ENCODE measurements at places on chromosomes 1 and 21. TPM values are rescaled to one million over a fixed set of nuclear protein-coding genes. Genes with fewer than 3 reads are reported as not detected.

CFAP141 gene
- total RNA-seq = not detected

DEGS1 gene
- total RNA-seq = 95.1 TPM

FCN3 gene
- total RNA-seq = 36.6 TPM

FMO2 gene
- 28.4 TPM for total RNA-seq

ACOT11 gene
- 9.1 TPM for total RNA-seq

WLS gene
- total RNA-seq = 55.8 TPM

S100A12 gene
- 5.5 TPM for total RNA-seq

DNA sequence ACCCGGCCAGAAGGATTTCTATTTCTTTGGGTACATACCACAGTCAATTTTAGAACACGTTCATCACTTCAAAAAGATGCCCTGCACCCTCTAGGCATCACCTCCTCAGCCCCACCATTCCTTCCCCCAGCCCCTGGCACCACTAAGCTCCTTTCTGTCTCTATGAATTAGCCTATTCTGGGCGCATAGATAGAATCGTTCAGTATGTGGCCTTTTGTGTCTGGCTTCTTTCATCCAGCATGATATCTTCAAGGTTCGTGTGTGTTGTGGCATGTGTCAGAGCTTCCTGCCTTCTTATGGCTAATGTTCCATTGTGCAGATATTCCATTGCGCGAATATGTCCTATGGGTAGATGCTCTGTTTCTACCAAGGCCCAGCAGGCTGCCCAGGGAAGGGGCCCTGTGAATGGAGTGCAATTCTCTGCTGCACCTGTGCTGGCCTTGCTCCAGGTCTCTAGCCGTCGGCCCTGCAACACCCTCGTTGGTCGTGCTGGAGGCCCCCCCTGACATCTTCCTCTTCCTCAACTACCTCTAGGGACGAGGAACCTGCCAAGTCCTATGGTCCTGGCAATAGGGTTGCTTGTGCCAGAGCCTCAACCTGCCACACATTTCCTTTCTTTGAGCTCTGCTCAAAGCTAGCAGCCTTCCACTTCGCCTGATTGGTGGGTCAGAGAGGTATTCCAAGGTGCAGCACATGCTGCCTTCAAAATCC, 113.5 kb downstream of the RIPK4 start:
- H3K27ac ChIP-seq = no peak overlapping the region
- no peaks in the 10 kb centered on the region for H3K27me3 ChIP-seq
- H3K36me3 ChIP-seq = no peaks in the 10 kb centered on the region
- peaks cover 22% of the 10 kb centered on the region for H3K4me1 ChIP-seq
- H3K4me3 ChIP-seq = no peak overlapping the region

DNA sequence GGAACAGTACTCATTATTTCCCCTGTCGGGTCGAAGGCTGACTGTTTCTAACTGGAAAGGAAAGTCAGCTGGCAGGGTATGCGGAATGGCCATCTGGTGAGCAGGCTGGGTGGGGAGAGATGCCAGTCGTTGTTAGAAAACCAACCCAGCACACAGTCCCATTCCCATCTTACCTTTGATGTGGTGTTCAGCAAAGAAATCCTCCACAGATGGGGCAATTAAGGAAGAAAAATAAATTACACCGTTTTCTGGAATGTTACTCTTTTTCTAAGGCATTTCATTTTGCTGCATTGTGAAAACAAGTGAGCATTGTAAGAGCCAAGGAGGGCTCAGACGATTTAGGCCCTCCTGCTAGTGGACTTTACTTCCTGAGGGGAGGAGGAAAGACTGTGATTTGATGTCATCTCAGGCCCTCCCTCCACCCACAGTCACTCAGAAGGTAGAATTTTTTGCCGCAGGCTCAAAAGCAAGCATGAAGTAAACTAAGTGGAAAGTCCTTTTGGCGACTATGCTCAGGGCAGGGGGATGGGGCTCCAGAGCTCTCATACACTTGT, at the start of gene SLC16A4:
SLC16A4 (minus strand) TSS at position 335 of the 554 bp plus-strand sequence. CDS start 1,703 bp downstream, outside the sequence.
- H3K27me3 ChIP-seq = no peaks in the 10 kb centered on the region
- H3K4me1 ChIP-seq = no peaks in the 10 kb centered on the region
- peak within 1 kb of the TSS; percentile 29 for H3K27ac ChIP-seq
- peak within 1 kb of the TSS; percentile 30 for H3K4me3 ChIP-seq
- DNase-seq = no peak

GRCh38 chr1:246947255-246947654, 15.5 kb upstream of the AHCTF1 start:
- peak; percentile 84 for DNase-seq
- H3K36me3 ChIP-seq = no peaks in the 10 kb centered on the region
- H3K4me3 ChIP-seq = no peak overlapping the region

GRCh38 chr1:41500378-41500777, 15.9 kb upstream of the EDN2 start:
- H3K27ac ChIP-seq = peak overlapping the region; percentile 98
- H3K4me1 ChIP-seq = no peaks in the 10 kb centered on the region
- no peaks in the 10 kb centered on the region for H3K36me3 ChIP-seq
- no peak overlapping the region for H3K4me3 ChIP-seq
- no peak for DNase-seq

- DNase-seq = no peak
- no peaks in the 10 kb centered on the region for H3K4me1 ChIP-seq
- H3K27ac ChIP-seq = no peak overlapping the region
These were observed 138.4 kb downstream of the SYT2 start for GRCh38 chr1:202571719-202572339.

DNA sequence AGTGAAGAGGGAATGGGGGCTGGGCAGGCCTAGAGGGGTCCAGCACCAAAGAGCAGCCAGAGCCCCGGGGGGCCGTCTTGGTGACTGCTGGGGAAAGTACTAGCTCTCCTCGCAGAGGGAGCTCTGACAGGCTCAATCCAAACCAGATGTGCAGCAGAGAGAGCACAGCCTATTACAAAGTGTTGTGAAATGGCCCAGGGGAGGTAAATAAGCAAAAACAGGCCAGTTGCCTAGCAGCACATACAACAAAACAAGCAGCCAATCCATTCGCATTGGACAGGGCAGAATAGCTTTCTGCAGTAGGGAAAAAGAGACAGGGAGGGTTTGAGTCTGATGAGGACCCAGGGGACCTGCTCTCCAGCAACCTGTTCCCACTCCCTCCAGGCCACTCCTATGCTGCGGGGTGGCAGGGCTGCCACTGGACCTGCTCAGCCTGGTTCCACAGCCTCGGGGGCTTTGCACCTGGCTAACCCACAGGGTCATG, 239.6 kb upstream of the FGGY start:
- H3K27ac ChIP-seq = peak overlapping the region; percentile 45
- H3K4me1 ChIP-seq = no peaks in the 10 kb centered on the region
- peak; percentile 88 for DNase-seq
- H3K4me3 ChIP-seq = no peak overlapping the region

DNA sequence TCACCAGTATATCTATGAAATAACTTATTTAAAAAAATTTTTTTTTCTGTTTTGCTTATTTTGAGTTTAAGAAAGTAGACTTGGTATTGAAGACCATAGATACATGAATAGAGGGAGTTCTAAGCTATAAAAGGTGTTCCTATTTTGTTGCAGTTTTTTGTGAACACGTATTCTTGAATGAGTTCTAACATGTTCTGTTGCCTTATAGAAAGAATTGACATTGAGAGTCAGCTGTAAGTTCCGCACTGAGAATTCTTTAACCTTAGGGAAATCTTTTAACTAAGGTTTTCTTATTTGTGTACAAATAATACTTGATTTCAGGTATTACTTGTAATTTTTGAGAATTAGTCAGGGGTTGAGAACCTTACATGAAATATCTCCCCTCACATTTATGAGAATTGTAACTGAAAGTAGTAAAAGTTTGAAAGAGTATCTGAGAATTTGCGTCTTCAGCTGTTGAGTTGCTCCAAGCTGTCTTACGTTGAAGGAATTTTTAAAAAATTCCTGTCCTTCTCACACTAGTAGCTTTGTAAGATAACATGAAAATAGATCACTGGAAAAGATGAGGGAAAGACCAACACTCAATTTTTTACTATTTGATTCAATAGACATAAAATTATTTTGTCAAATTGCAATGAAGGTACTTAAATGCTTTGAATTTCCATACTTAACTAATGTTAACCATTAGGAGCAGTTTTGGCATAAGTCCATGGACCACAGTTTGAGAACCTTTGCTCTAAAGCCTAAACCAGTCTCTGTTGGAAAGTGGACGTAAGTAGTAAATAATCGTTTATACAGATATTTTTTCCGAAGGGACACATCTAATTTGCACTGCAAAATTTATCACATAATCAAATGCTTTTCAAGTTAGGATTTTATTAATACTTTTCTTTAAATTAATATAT, 3.8 kb downstream of the DR1 start:
- peak overlapping the region; percentile 5 for H3K4me3 ChIP-seq
- no peaks in the 10 kb centered on the region for H3K27me3 ChIP-seq
- H3K36me3 ChIP-seq = peaks cover 8% of the 10 kb centered on the region
- DNase-seq = no peak
- peaks cover 49% of the 10 kb centered on the region for H3K4me1 ChIP-seq

- no peak overlapping the region for H3K4me3 ChIP-seq
- peak; percentile 82 for DNase-seq
- H3K27me3 ChIP-seq = no peaks in the 10 kb centered on the region
These were observed 126.2 kb downstream of the FGGY start for GRCh38 chr1:59422921-59423575.

DNA sequence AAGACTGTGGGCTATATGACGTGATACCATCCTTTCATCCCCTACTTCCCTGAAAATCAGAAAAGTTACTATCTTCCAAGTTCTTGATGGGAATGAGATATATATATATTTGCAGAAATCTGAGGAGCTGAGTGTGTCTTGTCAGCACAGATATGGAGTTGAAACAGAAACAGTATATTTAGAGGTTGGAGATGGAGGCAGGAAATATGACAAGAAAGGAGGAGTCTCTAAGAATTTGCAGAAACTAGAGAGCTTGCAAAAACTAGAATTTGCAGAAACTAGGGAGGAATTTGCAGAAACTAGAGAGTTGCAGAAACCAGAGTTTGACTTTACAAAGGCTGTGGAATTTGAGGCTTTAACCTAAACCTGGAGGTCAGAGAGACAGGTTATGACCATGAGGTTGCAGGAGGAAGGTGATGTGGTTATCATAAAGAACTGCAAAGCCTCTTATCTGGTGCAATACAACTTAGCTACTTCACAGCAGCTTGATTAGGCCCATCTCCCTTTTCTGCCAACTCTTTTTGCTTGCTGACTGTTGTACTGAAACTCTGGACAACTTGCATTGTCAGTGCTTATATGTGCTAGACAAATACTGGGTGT, 22.3 kb downstream of the XCL2 start:
- no peaks in the 10 kb centered on the region for H3K27me3 ChIP-seq
- no peak for DNase-seq
- no peak overlapping the region for H3K27ac ChIP-seq
- H3K4me3 ChIP-seq = no peak overlapping the region
- no peaks in the 10 kb centered on the region for H3K36me3 ChIP-seq
- H3K4me1 ChIP-seq = no peaks in the 10 kb centered on the region

- no peaks in the 10 kb centered on the region for H3K27me3 ChIP-seq
- DNase-seq = no peak
- peaks cover 47% of the 10 kb centered on the region for H3K4me1 ChIP-seq
- no peaks in the 10 kb centered on the region for H3K36me3 ChIP-seq
These were observed 81.6 kb upstream of the AK4 start for GRCh38 chr1:65066419-65066765.

DNA sequence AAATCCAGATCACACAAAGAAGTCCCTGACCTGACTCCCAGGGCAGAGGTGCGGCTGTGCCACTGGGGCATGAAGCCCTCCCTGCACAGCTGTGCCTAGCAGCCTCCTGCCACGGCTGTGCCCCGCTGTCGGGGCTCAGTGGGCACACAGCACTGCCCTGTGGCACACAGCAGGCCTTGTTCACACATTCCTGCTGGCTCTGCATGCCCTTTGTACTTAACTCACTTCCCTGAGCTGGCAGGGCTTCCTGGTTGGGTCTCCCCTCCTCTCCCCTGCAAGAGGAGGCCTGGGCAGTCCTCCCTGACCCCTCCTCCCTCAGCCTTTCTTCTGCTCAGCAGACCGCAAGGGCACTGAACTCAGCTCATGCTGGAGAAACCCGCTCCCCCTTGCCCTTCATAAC, 14.8 kb downstream of the LHX4 start:
- DNase-seq = no peak
- no peaks in the 10 kb centered on the region for H3K4me1 ChIP-seq
- no peak overlapping the region for H3K4me3 ChIP-seq
- H3K27me3 ChIP-seq = peaks cover 10% of the 10 kb centered on the region

DNA sequence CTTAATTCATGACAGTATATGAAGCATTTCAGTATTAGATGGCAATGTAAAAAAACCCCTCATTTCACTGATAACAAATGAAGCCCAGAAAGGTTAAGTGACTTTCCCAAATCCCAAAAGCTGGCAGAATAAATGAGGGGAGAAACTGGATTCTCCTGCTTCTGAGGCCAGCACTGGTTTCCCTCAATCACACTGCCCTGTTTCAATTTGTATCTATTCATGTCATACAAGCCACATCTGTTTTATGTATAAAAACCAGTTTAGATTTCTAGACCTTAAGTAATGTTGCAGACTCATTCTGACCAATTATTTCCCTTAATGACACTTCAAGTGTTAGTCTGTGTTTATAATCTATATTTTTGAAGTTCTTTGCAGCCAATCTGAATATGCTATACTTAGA, 16.8 kb downstream of the PLPPR4 start:
- H3K4me1 ChIP-seq = no peaks in the 10 kb centered on the region
- no peaks in the 10 kb centered on the region for H3K36me3 ChIP-seq
- no peak for DNase-seq
- no peaks in the 10 kb centered on the region for H3K27me3 ChIP-seq
- H3K27ac ChIP-seq = no peak overlapping the region
